ENCODE measurements at places on chromosomes 16 and 17.

- no peak for DNase-seq
Observed at GRCh38 chr16:84609563-84610177, 8.2 kb downstream of the COTL1 start.

DNA sequence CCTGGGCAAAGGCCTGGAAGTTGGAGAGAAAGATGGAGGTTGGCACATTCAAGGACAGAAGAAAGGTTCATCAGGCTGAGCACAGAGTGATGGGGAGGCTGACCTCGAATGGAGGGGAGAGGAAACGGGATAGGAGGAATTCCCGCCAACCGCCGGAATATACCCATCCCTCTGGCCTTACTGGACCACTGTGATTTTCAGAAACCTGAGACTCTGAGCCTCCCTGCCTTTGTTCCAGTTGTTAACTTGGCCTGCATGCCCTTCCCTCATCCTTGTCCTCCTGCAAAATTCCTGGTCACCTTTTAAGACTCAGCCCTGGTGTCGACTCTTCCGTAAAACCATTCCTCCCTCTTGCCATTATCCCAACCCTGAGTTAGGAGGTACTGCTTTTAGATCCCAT is 107.6 kb downstream of the VAT1L start:
- DNase-seq: no peak

- DNase-seq: no peak
Observed at GRCh38 chr16:28010671-28011070, 52.8 kb downstream of the GSG1L start.

- DNase-seq: no peak
Observed at GRCh38 chr16:30030011-30030685, 923 bp downstream of the TLCD3B start.

DNA sequence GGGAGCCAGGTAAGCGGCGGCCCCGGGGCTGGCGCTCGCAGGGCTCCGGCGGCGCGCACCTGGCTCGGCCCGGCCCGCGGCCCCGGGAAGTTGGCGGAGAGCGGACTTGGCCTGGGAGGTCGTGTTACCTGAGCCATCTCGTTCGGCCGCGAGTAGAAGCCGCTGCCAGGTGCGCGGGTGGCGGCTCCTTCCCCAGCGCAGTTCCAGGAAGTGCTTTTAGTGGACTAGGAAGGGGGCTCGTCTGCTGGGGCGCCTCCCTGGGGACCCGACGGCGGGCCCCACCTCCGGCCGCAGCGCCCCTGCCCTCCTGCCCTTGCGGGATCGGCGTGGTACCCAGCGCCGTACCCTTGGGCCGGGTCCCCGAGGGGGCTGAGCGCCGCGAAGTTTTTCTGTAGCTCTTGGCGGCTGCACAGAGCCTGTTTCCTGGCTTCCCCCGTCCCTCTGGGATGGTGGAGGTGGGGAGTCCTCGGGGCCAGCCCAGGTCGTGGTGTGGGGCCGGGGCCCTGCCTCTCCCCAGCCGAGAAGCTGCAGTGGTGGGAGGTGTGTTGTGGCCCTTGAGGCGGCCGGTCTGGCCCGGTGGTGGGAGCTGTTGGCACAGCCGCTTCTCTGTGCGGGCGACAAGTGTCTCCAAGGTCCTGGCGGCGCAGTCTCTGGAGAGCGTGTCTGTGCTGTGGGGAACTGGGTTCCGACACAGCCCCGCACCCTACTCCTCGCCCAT is 96.9 kb downstream of the RAB11FIP4 start:
- DNase-seq: peak; percentile 56

GRCh38 chr17:14209215-14209614 is 27.4 kb downstream of the CDRT15 start:
- DNase-seq: no peak

DNA sequence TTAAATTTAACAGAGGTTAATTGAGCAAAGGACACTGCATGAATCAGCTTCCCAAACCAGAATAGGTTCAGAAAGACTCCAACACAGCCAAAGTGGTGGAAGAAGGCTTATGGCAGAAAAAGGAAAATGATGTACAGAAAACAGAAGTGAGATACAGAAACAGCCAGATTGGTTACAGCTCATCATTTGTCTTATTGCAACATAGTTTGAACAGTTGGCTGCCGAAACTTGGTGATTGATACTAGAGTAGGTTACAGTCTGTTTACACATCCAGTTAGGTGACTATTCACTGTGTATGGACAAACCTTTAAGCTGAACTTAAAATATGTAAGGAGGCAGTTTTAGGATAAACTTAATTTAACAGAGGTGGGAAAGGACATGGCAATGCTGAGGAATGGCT is 18.3 kb downstream of the TMEM100 start:
- no peak for DNase-seq
